ENCODE measurements at places on chromosomes 1 and 21.

DNA sequence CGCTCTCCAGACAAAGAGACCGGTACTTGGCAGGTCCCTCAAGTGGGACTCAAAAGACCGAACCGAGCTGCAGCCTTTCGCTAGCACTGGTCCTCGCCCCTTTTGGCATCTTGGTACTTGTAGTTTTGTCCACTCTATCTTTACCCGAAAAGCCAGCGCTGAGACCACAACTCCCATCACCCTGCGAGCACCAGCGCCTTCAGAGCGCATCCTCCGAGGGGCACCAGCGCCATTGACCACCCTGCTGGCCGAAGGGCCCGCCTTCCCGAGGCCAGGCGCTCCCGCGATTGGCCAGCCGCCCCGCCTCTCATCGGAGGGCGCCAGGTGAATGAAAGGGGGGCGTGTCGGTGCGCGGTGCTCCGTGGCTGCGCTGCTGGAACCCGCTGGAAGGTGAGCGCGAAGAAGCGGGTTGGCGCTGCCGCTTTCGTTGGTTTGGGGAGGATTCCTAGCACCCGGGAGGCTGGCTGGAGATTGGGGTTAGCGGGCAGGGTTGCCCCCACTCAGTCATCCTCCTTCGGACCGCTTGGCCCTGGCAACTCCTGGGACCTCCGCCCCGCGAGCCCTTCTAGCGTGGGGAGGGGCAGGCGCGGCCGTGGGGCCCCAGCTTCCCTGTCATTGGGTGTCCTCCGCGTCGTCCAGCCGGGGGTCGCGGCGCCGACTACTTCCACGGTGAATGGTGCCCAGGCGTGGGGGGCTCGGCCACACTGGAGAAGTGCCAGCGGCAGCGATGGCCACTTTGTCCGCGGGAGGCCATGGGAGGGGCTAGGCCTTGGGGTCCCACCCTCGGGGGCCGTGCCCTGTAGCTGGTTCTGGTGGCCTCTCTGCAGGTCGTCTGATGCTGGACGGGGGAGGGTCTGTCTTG is at the start of gene ZBTB8B:
TSS of gene ZBTB8B (plus strand) at position 357 of the 862 bp plus-strand sequence. CDS start 5,553 bp downstream, outside the sequence.
- peak; percentile 21 for DNase-seq

- no peak for DNase-seq
These were observed 29.3 kb downstream of the ATP5PO start for GRCh38 chr21:33886321-33886720.

DNA sequence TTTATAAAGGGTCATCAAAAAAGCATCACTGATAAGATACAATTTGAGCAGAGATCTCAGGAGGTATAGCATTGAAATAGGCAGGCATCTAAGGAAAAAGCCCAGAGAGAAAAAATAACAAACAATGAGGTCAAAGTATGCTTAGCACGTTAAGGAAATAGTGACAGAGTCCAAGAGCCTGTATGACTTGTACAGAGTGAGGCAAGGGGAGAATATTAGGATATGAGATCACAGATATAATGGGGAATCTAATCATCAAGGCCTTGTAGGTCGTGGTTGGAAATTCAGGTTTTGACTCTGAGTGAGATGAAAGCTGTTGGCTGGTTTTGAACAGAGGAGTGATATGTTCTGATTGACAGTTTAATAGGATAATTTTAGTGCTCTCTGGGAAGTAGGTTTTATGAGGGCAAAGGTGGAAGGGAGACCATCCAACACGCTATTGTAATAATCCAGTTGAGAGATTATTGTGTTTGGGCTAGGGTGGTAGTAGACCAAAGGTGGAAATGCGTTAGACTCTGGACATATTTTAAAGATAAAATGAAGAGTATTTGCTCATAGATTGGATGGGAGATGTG is 644.6 kb upstream of the TMPRSS15 start:
- DNase-seq = no peak

- DNase-seq = no peak
These were observed 8.6 kb upstream of the RASSF5 start for GRCh38 chr1:206498685-206499084.

DNA sequence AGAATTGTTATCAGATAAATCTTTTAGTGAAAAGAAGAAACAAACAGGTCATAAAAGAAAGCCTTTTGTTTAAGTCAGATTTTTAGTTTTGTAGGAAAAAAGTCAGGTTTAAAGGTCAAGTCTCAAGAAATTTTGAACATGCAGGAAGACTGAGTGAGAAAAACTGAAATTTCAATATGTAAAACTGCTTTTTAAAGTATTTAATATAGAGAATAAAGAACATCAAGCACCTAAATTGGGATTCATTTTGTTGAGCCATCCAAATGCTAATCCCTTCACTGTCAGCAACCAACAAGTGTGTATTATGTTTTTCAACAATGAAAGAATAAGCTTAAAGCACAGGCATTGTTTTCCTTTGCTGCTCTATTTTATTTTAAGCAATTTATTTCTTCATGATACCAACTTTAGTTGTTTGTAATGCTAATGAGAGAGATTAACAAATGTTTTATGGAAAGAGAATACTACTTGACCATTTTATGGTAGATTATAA is 114.9 kb upstream of the SERTAD4 start:
- no peak for DNase-seq

GRCh38 chr1:229411434-229412055 is 22.3 kb downstream of the ACTA1 start:
- no peak for DNase-seq

DNA sequence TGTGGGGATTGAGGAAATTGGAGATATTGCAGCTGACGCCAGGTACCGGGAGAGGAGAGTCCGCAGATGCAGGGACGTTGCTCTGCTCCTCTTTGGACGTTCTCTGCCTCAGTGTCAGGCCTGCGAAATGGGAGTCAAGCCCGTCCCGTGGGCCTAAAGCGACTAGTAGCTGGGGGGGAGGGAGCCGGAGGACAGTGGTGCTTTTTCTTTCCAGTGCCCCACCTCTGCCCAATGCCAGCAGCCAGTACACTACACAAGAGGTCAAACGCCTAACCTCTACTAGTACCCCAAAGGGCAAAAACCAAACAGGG is 413.6 kb upstream of the ESRRG start:
- no peak for DNase-seq

DNA sequence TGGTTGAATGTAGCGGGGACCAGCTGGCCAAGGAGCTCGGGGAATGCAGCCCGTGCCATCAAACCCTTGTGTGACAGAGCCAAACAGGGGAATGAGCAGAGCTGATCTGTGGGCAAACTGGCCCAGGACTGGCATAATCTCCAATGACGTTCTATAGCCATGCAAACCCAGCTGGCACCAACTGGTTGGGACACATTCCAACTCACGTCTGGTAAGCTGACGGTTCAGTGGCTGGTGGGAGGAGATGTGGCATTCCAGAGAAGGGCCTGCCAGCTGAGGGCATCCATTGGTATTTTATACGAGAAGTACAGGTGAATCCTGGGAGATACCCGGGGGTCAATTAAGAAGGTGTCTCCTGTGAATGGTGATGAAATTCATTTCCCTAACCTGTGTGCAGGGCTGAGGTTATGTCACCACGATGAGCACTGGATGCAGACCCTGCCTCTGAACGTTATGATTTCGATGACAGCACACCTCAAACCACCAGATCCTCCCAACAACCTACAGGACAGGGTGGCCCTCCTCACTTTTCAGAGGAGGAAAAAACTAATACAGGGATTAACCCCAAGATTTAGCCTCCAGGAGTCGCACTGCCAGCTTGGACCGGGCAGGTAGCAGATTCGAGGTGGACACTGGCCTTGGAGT is 39.0 kb upstream of the RUNX3 start:
- no peak for DNase-seq

- no peak for DNase-seq
These were observed 235.2 kb upstream of the RAB4A start for GRCh38 chr1:229035748-229036082.

DNA sequence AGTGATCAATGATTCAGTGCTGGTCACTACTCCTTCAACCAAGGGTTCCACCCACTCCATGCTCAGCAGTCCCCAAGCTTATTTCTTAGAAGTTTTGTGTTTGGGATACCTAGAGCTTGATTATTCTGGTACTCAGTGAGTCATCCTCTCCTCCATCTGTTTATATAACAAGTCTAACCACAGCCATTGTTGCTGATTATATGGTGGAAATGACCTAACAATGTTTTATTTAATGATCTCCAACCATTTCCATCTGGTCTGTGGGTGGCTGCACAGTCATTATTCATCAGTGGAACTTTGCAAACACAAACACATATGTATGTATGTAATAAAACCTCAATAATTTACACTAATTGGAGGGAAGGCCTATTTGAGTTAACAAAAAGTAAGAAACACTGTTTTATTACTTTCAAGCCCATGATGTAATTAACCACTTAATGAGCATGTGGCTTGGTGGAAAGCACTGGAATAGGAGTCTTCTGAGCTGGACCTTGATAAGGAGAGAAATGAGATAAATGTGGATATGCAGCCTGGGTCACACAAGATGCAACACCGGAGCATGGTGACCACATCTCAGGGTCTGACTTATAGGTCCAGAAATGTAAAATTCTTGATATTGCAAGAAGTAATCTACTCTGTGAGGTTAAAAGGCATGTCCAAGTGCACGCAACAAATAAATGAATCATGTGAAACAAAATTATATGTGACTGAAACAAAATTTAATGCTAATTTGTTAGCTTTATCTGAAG is 99.0 kb upstream of the WLS start:
- no peak for DNase-seq

DNA sequence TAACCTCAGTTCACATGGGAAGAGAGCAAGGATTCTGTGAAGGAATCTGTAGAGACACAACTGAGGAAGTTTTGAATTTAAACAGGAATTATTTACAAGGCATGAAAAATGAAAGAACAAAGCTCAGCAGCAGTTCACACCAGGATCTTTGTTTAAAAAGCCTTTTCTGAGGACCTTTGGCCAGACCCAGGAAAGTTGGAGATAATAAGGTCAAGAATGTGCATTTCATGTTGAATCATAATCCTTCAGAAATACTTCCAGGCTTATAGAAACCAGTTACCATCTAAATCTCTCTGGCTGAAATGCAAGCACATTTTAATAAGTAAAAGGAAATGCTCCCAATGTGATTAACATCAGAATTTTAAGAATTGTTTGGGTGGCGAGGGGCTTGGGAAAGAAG is 2.7 kb downstream of the CLIC6 start:
- no peak for DNase-seq

GRCh38 chr1:182062223-182062622 is 711 bp upstream of the ZNF648 start:
- DNase-seq = no peak

DNA sequence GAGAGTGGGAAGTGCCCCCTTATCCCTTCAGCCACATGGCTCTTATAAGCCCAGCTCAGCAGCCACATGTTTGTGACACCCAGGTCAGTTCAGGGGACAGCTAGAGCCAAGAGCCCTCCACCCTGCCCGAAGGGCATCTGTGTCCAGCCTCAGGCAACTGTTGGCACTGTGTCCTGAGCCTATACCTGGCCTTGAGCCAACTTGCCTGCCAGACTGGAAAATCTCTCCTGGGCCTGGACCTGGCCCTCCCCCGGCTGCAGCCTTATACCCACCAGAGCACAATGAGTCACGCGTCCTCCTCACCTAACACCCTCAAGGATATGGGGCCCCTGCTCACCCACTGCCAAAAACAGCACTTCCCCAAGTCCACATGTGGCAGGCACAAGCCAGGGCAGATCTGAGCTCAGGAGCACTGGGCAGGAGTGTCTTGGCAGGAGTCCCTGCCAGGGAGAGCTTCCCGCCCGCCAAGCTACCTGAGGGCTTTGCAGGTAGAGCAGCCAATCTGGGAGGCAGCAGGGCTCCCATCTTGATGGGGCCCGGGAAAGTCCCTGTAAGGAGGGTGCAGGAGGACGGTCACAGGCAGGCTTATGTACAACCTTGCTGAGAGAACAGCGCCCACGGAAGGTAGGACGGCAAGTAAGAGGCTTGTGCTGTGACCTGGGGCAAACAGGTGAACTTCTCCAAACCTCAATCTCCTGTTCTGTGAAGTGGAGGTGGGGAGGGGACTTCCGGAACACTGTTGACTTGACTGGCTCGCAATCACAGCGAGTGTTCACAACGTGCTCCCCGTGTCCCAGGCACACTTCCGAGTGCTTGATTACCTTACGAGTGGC is 19.8 kb upstream of the HSPG2 start:
- DNase-seq = no peak

DNA sequence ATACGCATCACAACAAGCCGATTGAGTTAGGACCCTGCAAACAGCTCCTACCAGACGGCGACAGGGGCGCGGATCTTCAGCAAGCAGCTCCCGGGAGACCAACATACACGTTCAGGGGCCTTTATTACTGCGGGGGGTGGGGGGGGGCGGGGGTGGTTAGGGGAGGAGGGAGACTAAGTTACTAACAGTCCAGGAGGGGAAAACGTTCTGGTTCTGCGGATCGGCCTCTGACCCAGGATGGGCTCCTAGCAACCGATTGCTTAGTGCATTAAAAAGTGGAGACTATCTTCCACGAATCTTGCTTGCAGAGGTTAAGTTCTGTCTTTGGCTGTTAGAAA is 162.0 kb downstream of the RUNX1 start:
- DNase-seq = no peak

DNA sequence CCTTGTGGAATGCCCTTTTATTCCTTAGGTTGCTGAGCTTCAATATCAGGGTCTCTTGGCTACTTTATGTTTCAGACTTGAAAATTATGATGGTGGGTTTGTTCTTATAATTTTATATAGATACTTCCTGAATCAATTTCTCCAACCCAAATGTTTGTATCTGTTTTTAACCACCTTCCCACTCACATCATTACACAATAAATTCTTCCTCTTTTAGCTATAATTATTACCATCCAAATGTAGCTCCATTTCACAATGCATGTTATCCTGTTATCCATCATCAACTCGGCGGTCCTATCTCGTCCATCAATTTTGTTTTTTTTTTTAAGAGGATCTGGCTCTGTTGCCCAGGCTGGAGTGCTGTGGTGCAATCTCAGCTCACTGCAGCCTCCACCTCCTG is 357.6 kb upstream of the ZP4 start:
- no peak for DNase-seq

GRCh38 chr1:212446333-212446732 is 13.6 kb downstream of the NENF start:
- DNase-seq = no peak

DNA sequence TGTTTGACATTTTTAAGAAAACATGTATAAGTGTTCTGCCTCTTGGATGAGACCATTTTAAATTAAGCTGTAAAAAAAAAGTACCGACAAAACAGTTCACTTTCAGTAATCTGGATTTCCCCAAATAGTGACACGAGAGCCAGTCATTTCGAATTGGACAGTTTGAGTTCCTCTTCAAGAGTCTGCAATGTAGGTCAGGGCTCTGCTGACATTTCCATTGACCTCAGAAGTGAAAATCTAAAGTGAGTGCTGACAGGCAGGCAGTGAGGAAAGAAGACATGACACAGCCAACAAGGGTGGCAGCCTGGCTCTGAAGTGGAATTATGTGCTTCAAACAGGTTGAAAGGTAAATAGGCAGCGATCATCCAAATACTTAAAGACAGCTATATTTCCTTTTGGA is at the start of gene IL23R:
TSS of gene IL23R (plus strand) at position 259 of the 400 bp plus-strand sequence. CDS start 1,667 bp downstream, outside the sequence.
- DNase-seq = peak; percentile 92

- DNase-seq = peak; percentile 94
These were observed 9.1 kb downstream of the IFI6 start for GRCh38 chr1:27662707-27663393.

DNA sequence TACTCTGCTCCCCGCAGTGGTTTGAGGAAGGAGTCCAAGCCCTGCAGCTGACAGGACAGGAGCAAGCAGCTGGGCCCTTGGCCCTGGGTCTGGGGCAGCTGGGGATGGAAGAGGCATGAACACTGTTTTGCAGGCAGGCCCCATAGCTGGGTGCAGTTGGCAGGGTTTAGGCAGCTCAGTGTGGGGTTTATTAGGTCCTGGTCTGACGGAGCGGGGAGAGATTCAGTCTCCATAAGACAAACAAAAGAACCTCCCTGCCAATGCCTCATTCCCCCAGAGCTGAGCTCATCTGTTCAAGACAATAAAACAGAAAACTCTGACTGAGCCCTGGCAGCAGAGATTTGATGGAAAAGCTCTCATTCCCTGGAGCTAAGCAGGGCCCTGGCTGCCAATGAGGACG is 37.3 kb downstream of the OLFML2B start:
- DNase-seq = no peak

Data from activated CD4-positive, alpha-beta T cell treated with anti-CD3 and anti-CD28 coated beads, Interleukin-2, Interleukin-4, amounts not matched to agents 100 ng/mL and 50 ng/mL, durations not matched to agents 16 hours and 8 hours (primary cell).